ENCODE measurements at places on chromosomes 7 and 10.
A peak's percentile ranks its signal among the peaks of the same experiment; 100 is the strongest.

GRCh38 chr7:96284835-96285234 lies 37.1 kb downstream of the SLC25A13 start:
- ATAC-seq, result peak; percentile 56

DNA sequence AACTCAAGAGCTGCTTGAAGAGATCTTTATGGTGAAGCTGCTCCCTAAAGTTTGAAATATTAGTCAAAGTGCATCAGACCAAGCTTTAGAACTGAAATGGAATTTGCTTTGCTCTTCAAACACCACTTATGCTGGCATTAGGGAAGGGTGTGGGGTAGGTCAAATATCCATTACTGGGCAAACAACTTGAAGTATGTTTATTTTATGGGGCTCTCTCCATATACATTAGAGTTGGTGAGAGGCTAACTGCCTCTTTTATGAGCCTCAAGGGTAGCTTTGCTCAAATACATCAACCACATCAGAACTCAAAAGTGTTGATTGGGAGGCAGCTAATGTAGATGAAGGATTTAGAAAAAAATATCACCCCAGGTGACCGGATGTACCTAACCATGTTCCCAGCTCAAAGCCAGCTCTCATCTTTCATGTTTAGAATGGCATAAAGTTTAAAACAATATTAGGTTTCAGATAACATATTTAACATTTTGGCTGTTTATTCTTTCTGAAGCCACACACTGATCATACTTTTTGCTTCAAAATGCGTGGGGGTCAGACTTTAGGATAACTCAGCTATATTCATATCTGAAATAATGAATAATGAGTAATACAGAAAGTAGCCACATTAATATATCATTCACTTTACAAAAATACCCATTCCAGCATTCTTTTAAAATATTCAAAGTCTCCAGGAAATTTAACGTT lies 318.6 kb downstream of the PTEN start:
- no peak for ATAC-seq

DNA sequence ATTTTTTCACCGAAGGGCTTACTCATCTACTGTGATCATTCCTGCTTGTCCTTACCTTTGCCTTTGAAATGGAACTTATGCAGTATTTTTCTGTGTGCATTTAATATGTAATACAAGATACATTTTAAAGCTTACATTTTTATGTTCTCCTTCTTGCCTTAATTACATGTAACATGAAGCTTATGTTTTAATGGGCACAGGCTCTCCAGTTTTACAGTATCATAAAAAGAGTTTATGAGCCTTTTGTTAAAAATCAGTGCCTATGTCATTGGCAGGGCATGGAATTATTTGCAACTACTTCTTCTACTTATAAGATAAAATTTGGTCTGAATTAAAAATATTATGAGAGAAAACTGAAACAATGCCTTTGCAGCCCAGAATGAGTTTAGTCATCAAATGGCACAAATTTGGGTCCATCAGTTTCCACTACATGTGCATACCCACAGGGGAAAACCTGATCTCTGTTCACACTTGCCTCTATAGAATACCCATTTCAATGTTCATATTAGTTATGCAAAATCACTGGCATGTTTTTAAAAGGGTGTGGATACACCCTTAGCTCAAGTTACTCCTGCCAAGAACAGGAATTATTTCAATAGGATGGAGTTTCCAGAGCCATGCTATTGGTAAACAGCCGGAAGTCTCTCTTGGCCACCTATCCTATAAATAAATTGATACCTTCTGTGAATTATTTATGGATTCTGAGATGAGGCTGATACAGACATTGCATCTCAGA lies 27.9 kb upstream of the WNT16 start:
- no peak for ATAC-seq

- ATAC-seq, result no peak
Observed at GRCh38 chr7:44646921-44647636, 40.7 kb downstream of the OGDH start.

DNA sequence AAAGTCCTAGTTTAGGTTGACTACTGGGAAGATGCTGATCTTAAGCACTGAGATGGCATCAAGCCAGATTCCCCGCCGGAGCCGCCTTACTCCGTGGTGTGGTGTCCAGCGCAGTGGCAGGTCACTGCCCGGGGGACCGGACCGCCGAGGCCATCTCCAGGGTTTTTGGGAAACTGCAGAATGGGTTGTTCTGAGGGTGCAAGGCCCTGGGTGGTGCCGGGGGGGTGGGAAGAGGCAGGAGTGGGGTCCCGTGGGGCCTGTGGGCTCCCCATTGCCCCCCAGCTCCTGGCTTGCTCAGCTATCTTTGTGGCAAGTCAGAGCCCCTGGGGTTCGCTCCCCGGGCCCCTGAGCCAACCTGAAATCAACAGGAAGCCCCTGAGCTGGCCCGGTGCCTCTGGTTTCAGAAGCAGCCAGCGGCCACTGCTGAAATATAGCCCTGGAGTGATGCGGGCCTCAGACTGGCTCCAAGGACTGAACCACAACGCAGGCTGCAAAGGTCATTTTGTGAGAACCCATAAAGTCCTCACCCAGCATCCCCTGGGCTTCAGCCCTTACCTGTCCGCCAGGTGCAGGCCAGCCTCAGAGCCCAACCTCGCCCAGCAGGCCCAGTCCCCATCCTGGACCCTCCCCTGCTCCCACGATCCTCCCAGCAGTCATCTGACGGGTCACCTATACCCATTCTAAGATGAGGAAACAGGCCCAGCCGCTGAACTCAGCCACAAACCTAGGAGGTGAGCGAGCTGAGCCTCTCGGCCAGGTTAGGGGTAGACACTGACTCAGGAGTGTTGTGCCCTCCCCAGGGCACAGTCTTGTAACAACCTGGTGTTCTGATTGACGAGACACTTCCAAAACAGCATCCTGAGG lies 102.7 kb downstream of the PDGFA start:
- ATAC-seq, result no peak

GRCh38 chr7:37448011-37448635 lies 541 bp downstream of the ELMO1 start:
- ATAC-seq, result peak; percentile 58

GRCh38 chr7:2645274-2645868 lies 13.6 kb downstream of the TTYH3 start:
- peak; percentile 52 for ATAC-seq
